ENCODE measurements at places on chromosomes 5 and 9. TPM values are rescaled to one million over a fixed set of nuclear protein-coding genes. Genes with fewer than 3 reads are reported as not detected.

The PPWD1 gene
- total RNA-seq, result 50.3 TPM

The TOR1B gene
- 27.0 TPM for total RNA-seq

GRCh38 chr5:113607361-113607760, 93.9 kb downstream of the YTHDC2 start:
- no peaks in the 10 kb centered on the region for H3K36me3 ChIP-seq
- no peaks in the 10 kb centered on the region for H3K27me3 ChIP-seq
- no peak overlapping the region for H3K4me3 ChIP-seq
- DNase-seq, result no peak
- H3K4me1 ChIP-seq, result peaks cover 4% of the 10 kb centered on the region

- H3K4me1 ChIP-seq, result no peaks in the 10 kb centered on the region
- no peaks in the 10 kb centered on the region for H3K27me3 ChIP-seq
- no peaks in the 10 kb centered on the region for H3K36me3 ChIP-seq
- H3K27ac ChIP-seq, result no peak overlapping the region
- H3K4me3 ChIP-seq, result no peak overlapping the region
Measured at GRCh38 chr5:59002162-59002825, 419.4 kb downstream of the RAB3C start.

- H3K36me3 ChIP-seq, result no peaks in the 10 kb centered on the region
- DNase-seq, result no peak
Measured at GRCh38 chr5:1834022-1834551, 32.9 kb downstream of the NDUFS6 start.

GRCh38 chr5:150904479-150905311, at the start of gene ZNF300:
Gene ZNF300, minus strand, starts transcription at chr5:150904980. Its CDS starts 1,825 bp downstream, at chr5:150903155.
- no peaks in the 10 kb centered on the region for H3K4me1 ChIP-seq
- H3K36me3 ChIP-seq, result no peaks in the 10 kb centered on the region
- H3K27ac ChIP-seq, result no peak within 1 kb of the TSS
- no peak within 1 kb of the TSS for H3K4me3 ChIP-seq

GRCh38 chr9:34252670-34253459, 74.0 kb downstream of the UBAP1 start:
- no peak overlapping the region for H3K4me3 ChIP-seq
- DNase-seq, result peak; percentile 74
- H3K36me3 ChIP-seq, result peaks cover 37% of the 10 kb centered on the region
- peak overlapping the region; percentile 86 for H3K27ac ChIP-seq
- peaks cover 46% of the 10 kb centered on the region for H3K4me1 ChIP-seq

DNA sequence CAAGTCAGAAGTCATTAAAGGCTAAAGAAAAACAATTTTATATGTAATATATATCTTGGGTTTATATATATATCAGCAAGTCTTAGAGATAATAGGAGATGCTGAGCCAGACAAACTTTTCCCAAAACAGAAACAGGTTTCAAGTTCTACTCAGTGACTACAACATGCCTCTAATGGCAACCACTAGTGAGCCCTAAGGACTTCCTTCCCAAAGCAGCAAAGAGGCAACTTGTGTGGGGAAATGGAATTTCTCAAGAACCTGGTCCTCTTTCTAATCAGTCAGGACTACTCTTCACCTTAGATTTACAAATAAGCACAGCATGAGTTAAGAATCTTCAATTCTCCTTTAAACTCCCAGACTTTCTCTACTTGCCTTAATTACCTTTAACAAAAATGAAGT, 17.6 kb downstream of the RNF38 start:
- H3K27me3 ChIP-seq, result no peaks in the 10 kb centered on the region
- H3K4me1 ChIP-seq, result peaks cover 58% of the 10 kb centered on the region
- H3K36me3 ChIP-seq, result no peaks in the 10 kb centered on the region
- no peak overlapping the region for H3K4me3 ChIP-seq
- H3K27ac ChIP-seq, result no peak overlapping the region
- DNase-seq, result no peak

DNA sequence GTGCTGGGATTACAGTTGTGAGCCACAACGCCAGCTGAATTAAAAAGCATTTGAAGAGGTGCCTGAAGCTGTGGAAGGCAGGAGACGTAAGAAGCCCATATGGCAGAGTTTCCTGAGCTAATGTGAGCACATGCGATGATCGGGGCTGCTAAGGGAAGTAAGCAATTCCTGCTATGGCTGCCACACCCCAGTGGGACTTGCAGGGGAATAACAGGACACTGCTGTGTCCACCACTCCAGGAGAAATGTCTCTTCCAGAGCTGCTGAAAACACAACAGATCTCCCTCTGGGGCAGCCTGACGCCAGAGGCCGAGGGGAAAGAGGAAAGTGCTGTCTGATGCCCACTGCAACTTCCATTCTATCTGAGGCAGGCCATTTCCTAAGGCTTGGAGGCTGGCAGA, 46.2 kb upstream of the ANKRD55 start:
- no peaks in the 10 kb centered on the region for H3K36me3 ChIP-seq
- no peak overlapping the region for H3K4me3 ChIP-seq
- DNase-seq, result no peak
- H3K4me1 ChIP-seq, result peaks cover 8% of the 10 kb centered on the region

- no peaks in the 10 kb centered on the region for H3K4me1 ChIP-seq
- DNase-seq, result no peak
- no peaks in the 10 kb centered on the region for H3K36me3 ChIP-seq
- H3K27me3 ChIP-seq, result no peaks in the 10 kb centered on the region
- H3K4me3 ChIP-seq, result no peak overlapping the region
Measured at GRCh38 chr5:66138637-66139317, 5.3 kb upstream of the SREK1 start.

GRCh38 chr5:59554501-59554900, 339.0 kb downstream of the PDE4D start:
- DNase-seq, result no peak
- H3K4me1 ChIP-seq, result no peaks in the 10 kb centered on the region
- no peak overlapping the region for H3K4me3 ChIP-seq
- no peaks in the 10 kb centered on the region for H3K27me3 ChIP-seq

The TOR4A gene
- 16.2 TPM for total RNA-seq

DNA sequence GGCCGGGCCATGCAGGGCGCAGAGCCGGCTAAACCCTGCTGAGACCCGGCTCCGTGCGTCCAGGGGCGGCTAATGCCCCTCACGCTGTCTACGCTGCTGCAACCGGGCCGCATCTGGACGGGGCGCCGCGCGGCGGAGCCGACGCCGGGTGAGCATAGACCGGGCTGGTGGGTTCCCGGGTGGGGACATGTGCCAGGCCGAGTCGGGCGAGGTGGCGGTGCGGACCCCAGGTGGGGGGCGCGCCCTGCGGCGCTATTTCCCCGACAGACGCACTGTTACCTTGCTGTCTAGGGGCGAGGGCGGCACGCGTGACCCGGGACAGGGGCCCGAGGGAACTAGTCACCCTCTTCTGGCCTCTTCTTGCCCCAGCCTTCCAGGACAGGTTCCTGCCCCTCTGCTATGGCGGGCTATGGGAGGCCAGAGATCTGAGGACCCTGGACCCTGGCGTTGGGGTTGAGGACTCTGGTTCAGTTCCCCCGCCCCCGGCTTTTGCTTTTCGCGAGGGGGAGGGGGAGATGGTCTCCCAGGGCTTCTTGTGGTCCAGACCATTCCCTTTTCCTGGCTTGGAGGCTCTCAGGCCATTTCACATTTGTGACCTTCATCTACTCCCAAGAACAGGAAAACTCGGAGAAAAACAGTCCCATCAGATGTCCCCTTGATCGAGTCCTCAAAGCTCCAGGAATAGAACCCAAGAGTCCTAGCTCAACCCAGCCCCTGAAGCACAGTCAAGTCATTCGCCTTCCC, 536 bp downstream of the SLC27A4 start:
- no peaks in the 10 kb centered on the region for H3K4me1 ChIP-seq
- peak; percentile 25 for DNase-seq
- peak overlapping the region; percentile 18 for H3K27ac ChIP-seq
